ENCODE measurements at places on chromosomes 5 and 9.

GRCh38 chr9:91623004-91623403, 199.4 kb upstream of the NFIL3 start:
- no peak for ATAC-seq

- ATAC-seq, result no peak
Observed at GRCh38 chr9:83147315-83148149, 84.6 kb upstream of the RASEF start.

DNA sequence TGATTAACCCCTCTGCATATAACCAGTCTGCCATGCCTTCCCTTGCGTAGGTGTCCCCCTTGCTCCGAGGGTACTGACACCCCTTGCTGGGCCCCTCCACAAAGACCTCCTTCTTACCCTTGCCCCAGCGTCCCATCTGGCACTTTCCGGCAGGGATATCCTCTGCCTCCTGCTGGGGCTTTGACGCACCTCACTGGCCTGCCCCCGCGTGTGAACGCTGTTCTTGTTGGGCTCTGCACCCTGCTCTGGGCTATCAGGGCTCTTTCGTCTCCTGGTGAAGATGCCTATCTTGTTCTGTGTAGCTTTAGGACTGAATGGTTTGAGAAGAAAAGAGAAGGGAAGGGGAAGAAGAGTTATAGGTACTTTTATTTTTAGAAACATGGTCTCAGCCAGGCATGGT, 53.0 kb downstream of the SUB1 start:
- ATAC-seq, result no peak

DNA sequence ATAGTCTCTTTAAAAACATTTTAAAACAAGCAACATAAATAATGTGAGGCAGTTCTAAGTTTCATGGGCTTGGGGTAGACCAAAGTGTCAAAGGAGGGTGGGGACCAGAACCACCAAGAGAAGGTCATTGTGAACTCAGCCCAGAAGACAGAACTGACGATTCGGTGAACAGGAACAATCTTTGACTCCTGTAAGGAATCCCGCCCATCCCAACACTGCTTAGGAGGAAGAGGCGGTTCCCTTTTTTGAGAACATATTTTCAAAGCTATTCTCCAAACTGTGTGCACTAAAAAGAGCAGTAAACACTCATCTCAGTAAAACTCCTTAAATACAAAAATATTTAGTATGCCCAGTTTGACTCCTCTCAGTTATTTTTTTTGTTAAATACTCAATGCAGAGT, 176.5 kb upstream of the TLE4 start:
- ATAC-seq, result no peak

DNA sequence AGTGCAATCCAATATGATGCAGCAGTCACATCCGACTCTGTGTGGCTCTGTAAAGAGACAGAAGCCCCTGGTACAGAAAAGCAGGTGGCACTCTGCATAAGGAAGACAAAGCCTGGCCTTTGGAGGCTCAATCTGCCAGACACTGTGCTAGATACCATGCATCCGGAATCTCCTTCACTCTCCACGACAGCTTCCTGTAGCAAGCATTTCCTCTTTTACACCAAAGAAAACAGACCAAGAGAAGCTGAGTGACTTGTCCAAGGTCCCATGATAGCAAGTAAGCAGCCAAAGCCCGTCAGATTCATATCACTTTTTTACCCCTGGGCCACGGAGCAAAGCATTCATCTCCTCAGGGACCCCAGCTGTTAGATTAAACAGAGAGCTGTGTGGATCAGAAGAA, 64.2 kb upstream of the SMIM23 start:
- ATAC-seq, result no peak

DNA sequence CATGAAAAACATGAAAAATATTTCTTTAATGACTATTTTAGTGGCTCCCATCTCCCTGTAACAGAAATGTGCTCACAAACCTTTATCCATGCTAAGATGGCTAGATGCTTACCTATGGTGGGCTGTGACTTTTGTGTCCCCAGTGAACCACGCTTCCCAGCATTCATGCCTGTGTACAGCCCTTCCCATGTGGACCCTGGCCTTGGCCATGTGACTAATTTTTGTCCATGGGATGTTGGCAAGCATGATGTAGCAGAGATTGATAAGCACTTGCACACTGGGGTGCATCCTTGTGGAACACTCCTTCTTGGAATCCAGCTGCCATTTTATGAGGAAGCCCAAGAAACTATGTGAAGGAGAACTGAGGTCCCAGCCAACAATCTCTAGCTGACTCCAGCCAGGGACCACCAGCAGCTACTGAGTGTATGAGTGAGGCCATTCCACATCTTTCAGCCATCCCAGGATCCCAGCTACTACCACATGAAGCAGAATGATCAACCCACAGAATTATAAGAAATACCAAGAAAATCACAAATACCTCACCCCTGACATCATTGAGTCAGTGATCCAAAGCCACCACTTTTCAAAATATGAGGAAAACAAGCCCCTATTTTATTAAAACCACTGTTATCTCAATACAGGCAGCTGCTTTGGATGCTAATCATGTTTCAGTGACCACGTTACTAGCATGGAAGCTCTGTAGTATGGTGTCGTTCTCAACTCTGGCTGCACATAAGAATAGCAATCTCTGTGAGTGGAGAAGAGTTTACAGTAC, 16.1 kb upstream of the RAI14 start:
- ATAC-seq, result no peak

DNA sequence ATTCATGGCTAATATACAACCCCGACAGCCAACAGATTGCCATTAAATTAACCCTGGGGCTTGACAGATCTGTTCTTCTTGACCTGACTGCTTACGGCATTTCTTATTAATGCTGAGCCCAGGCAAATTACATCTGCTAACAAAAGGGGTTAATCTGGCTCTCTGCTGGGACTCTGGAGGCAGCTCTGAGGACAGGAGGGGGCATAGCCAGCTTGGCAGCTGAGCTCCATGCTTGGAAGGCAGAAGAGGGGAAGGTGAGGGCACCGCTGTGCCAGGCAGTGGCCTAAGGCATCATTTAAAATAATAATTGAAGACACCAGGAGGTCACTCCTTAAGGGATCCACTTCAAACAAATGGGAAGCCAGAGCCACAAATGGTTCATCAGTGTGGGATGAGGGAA, 126.0 kb upstream of the GPR151 start:
- ATAC-seq, result no peak

All from stimulated activated memory B cell treated with anti-CD40 and anti-IgM and Interleukin-4, amounts not matched to agents 10 μg/mL and 1 μg/mL and 100 μg/mL, for 72 hours (primary cell).